ENCODE measurements at places on chromosomes 12 and 14. TPM values are rescaled to one million over a fixed set of nuclear protein-coding genes. Genes with fewer than 3 reads are reported as not detected.

Gene RBMS2
- 23.1 TPM for total RNA-seq

Gene LGR5
- total RNA-seq = 0.88 TPM

Gene TMEM52B
- not detected for total RNA-seq

Gene CINP
- total RNA-seq = 21.8 TPM

Gene PLEK2
- 4.9 TPM for total RNA-seq

Gene SRRM4
- not detected for total RNA-seq

Gene FIGNL2
- 1.1 TPM for total RNA-seq

Gene NKX2-1
- not detected for total RNA-seq

Gene IRAK3
- total RNA-seq = 111 TPM

Gene PLEKHA5
- total RNA-seq = 26.3 TPM

Gene CCDC175
- total RNA-seq = not detected

Gene RNASE11
- not detected for total RNA-seq

Gene NUAK1
- total RNA-seq = 21.2 TPM

Gene REP15
- 1.1 TPM for total RNA-seq

Gene NEUROD4
- not detected for total RNA-seq

Gene TTC8
- total RNA-seq = 17.4 TPM

Data from subcutaneous adipose tissue (tissue), 4 donors.